ENCODE measurements at places on chromosomes 12 and 14. TPM values are rescaled to one million over a fixed set of nuclear protein-coding genes. Genes with fewer than 3 reads are reported as not detected.

DNA sequence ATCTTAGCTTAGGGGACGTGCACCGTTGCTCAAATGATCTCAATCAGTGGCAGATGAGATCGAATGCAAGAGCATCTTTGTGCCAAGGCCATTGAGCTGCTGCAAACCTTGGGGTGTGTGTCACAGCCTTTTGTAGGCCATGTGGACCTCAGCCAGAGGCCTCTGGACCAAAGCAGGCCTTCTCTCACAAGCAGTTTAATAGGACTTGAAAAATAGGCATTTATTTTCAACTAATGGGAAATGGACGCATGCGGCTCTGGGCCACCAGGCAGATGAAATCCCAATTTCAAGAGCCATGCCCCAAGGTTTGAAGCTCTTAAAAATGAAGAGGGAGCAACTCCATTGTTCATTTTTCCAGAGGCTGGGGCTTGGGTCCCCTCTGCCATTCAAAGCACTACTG, 87.3 kb downstream of the TTC7B start:
- DNase-seq: no peak

- no peak for DNase-seq
Measured at GRCh38 chr12:20572451-20572850, 122.7 kb upstream of the SLCO1C1 start.

- no peak for DNase-seq
Measured at GRCh38 chr12:75945581-75945980, 86.0 kb downstream of the PHLDA1 start.

GRCh38 chr12:132642846-132643835, 24.6 kb downstream of the P2RX2 start:
- no peak for DNase-seq

- no peak for DNase-seq
Measured at GRCh38 chr14:79057333-79057732, 887.2 kb downstream of the NRXN3 start.

ART4 gene
- not detected for total RNA-seq

DNA sequence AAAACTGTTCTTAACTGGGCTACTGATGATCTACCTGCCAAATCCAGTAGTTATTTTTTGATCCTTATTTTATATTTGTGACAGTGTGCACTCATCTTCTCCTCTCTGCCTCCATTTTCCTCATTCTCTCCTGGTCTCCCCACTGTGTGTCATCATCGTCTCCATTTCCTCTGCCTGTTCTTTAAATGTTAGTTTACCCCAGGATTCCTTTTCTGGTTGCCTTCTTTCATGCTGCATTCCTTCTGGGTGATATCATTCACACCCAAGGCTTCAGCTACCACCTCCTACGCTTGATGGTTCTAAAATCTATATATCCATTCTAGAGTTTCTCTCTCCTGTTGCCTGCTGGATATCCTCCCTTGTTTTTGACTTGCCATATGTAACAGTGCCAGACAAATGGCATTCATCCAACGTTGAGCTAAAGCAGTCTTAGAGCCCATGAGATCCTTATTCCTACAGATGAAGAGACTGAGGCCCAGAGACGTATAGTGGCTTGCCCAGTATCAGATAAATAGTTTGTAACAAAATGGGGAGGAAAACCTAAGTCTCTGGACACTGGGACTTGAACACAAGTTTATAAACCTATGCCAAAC, 109.5 kb downstream of the DIP2B start:
- peak; percentile 40 for DNase-seq

AICDA gene
- not detected for total RNA-seq

CCDC88C gene
- 2.4 TPM for total RNA-seq

OVCH1 gene
- total RNA-seq: not detected

- DNase-seq: no peak
Measured at GRCh38 chr12:80277732-80278131, 166.3 kb upstream of the PTPRQ start.

AQP6 gene
- not detected for total RNA-seq

CNOT2 gene
- total RNA-seq: 122 TPM

All from H4 (cell line).